ENCODE measurements at places on chromosomes 12 and 14.

DNA sequence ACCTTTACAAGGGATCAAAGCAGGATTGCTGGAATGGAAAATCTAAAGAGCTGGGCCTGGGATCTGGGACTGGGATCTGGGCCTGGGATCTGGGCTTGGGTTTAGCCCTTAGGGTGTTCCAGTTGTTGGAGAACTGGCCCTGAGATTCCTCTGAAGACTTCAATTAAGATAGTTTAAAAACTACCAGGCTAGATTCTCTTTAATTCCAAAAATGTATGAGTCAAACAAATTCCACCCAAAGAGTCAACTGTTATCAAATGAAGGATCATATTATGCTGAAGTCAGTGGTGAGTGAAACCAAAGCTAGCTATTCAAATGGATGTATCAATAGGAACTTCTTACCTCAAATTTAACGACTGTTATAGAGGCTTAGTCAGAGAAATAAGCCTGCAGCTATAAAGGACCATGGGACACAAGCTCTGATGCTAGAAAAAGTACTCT, 40.5 kb downstream of the LIMA1 start:
- peak; percentile 87 for DNase-seq

GRCh38 chr12:71007781-71008404, 87.4 kb upstream of the PTPRR start:
- DNase-seq = no peak

GRCh38 chr14:99717682-99718013, 33.5 kb downstream of the CYP46A1 start:
- no peak for DNase-seq

- DNase-seq = no peak
These were observed 436.7 kb downstream of the DAD1 start for GRCh38 chr14:22152161-22152870.

GRCh38 chr12:96228566-96229248, 34.5 kb downstream of the ELK3 start:
- no peak for DNase-seq

- DNase-seq = peak; percentile 61
These were observed at the start of gene SMAGP for GRCh38 chr12:51270067-51270950. Gene SMAGP (minus strand): TSS chr12:51270415. CDS start chr12:51269278, 1,137 bp downstream.

GRCh38 chr14:88838015-88838414, 13.6 kb downstream of the TTC8 start:
- no peak for DNase-seq

- peak; percentile 98 for DNase-seq
These were observed 21.0 kb upstream of the CHFR start for GRCh38 chr12:132908145-132909029.

DNA sequence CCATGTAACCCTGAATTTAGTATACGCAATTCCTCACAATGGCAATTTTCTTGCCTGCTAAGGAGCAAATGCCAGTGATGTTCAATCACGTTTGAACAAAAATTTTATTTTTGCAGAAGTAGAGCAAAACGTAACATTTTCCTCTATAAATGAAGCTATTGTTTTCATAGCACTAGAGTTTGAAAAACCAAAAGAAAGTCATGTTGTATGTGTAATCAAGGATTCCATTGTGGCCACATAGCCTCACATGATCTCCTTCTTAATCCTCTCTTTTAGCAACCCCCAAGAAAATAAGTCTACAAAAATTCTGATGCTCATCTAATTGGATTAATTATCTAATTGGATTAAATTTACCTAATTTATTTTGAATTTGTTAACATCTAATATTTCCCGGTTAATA, 1217.4 kb upstream of the FLRT2 start:
- no peak for DNase-seq

- DNase-seq = no peak
These were observed 157.6 kb upstream of the VASH1 start for GRCh38 chr14:76603713-76604112.

- no peak for DNase-seq
These were observed 151.1 kb downstream of the CALM1 start for GRCh38 chr14:90547968-90548367.
